Left ventricle myocardium inferior (tissue), 1 donor: ENCODE measurements at places on chromosomes 3 and 15.
A peak's percentile ranks its signal among the peaks of the same experiment; 100 is the strongest.

DNA sequence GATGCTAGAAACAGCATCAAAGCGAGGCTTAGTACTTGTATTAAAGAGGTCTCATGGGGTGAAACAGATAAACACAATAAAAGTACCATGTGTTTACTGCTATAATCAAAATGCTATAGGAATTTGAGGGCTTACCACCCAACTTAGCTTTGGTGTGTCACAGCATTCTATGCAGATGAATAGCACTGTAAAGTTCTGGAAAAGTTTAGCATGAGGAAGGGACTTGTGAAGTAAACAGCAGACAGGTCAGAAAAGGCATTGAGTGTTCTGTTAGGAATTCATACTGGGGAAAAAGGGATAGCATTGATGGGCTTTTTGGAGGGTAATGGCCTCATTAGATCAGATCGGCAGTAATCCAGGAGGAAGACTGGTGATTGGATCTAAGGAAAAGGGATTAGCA, 505.3 kb downstream of the NLGN1 start:
- no peak for DNase-seq

- no peak for DNase-seq
Observed at GRCh38 chr3:58403513-58404109, 30.0 kb downstream of the PDHB start.

- DNase-seq: no peak
Observed at GRCh38 chr3:11661827-11662226, 18.1 kb upstream of the VGLL4 start.

DNA sequence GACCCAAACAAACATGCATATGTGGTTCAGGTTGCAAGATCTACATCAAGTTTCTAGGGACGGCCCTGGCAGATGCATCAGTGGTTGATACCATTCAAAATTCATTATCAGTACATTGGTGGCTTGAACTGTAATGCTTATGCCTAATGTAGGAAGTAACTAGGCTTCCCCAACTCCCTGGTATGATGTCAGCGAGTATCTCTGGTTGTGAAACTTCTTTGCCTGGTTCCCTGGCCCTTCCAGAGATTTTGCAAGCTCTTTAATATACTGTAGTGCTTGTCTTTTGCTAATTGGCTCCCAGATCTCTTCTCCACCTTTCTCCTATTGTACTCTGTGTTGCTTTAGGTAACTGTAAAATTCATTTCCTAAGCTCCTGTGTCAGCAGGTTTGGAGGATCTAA, 114.8 kb upstream of the RARB start:
- DNase-seq: no peak

DNA sequence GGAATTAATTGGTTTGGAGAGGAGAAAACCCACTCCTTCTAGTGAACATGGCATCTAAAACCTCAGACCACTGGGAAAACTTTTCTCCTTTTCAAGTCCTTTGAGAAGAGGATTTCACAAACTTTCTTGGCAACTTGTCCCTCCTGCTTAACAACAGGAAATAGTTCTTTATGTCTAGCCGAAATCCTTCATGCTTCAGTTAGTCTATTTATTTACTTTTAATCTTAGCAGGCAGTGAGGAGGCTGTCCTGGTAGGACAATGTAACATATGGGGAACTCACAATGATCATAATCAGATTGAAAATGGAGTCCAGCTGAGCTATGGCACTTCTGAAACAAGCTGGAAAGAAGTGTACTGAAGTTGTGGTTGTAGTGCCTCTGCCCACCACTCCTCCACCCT, 50.6 kb downstream of the KY start:
- no peak for DNase-seq

- no peak for DNase-seq
Observed at GRCh38 chr15:45265506-45265905, 13.5 kb downstream of the SLC28A2 start.

DNA sequence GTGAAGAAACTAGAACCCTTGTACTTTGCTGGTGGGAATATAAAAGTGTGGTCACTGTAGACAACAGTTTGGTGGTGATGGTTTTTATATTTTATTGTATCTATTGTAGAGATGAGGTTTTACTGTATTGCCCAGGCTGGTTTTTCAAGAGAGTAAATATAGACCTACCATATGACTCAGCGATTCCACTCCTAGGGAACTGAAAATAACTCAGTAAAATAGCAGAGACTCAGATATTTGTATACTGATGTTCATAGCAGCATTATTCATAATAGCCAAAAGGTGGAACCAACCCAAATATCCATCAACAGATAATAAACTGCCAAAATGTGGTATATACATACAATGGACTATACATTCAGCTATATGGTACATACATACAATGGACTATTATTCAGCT, 68.8 kb upstream of the IL12A start:
- no peak for DNase-seq

DNA sequence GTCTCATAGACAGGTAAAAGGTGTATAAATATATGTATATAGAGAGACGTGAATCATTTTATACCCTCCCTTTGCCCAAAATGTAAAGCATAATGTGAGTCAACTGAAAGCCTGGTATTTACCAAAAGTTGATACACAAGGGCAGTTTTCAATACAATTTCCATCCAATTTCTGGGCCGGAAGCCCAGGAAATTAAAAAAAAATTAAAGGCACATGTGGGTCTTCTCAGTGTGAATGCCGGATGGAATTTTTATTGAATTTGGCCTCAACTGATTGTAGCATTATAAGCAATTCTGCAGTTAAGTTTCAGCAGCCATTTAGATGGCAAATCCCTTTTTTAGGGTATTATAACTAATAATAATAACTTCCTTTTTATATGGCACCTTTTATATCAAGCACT, 3.3 kb upstream of the CNTN3 start:
- DNase-seq: no peak

DNA sequence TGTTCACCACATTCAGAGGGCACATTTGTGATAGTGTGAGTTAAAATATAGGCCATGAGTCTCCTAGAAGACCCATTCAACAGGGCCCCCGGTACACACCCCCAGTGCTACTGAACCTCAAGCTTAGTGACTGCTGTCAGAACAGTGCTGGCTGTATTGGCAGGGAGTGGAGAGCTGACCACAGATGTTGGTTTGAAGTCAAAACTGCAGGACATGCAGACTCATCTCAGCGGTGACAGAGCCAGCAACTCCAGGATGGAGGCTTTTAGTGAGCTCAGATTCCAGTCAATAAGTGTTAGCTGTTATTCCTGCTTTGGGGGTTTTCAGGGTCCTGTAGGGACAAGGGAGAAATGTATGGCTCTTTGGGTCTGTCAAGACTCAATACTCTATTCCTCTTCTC, 29.1 kb downstream of the PRR20G start:
- no peak for DNase-seq

DNA sequence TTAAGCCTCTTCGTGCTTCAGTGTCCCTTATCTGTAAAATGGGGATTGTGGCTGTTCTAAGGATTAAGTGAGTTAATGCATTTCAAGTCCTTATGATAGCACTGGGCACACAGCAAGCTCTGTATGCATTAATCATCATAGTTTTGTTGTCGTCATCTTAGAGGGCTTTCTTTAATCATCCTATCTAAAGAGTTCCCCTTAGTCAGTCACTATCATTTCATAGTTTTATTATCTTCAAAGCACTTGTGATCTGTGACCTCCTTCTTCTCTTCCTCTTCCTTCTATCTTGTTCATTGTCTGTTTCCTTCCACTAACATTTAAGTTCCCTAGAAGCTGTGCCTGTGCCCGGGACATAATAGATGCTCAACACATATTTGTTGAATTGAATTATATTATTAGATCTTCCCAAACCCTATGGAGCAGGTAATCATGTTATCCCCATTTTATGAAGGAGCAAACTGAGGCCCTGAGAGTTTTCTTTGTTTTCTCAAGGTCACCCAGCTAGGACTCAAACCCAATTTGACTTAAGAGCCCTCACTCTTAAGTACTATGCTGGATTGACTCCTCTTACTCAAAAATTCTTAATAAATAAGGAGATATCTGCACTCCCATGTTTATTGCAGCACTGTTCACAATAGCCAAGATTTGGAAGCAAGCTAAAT, 24.1 kb downstream of the DUOX2 start:
- no peak for DNase-seq

- no peak for DNase-seq
Observed at GRCh38 chr3:32820971-32821685, 3.3 kb downstream of the TRIM71 start.

GRCh38 chr3:18439281-18439680, 14.1 kb upstream of the SATB1 start:
- no peak for DNase-seq

DNA sequence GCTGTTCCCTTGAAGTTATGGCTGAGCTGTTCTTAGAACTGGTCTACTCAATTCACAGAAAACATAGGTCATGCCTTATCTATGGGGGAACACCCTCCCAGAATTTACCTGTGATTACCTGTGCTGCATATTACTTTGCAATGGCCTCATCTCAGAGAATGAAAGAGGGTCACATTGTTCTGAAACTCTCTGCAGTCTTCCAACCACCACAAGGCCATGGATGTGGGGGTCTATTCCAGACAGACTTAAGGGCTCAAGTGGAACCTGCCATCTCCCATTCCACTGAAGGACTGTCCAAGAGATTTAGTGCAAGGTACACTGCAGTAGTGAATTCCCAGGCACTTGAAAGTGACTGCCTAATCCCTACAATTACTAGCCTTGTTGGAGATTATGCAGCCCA, 40.1 kb upstream of the RASA2 start:
- no peak for DNase-seq

DNA sequence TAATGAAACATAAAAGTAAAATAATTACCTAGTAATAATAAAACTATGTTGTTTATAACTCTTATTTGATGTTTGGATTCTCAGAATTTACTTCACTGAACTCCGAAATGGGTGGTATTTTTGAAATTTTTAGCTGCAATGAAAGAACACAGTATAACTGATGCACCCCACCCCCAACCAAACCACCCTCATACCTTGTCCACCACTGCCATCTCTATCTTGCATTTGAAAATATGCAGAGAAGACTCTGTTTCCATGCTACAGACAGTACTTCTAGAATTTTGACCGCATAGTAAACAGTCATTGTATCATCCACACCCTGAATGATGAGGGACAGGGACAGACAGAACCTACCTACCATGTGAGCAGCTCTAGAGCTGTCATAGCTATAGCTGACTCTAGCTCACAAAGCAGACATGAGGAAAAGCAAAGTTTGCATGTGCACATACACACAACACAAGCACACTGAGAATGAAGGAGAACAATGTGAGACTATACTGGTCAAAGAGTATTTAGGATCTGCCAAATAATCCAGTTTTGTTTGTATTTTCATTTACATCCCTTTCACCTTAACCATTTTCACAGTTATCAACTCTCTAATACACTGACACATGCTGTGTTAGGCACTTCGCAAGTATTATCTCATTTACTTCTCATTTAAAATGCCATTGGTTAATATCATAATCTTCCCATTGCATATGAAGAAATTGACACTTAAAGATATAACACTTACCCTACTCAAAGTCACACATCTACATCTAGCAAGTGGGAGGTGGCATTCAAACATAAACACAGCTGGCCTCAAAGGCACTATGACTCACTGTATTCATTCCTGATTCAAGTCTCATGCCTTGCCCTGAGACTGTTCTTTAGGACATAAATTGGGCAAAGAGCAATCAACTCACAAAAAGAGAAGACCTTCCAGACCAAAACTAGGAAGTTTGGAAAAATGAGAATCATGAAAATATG, 1014.7 kb upstream of the CFAP20DC start:
- no peak for DNase-seq

DNA sequence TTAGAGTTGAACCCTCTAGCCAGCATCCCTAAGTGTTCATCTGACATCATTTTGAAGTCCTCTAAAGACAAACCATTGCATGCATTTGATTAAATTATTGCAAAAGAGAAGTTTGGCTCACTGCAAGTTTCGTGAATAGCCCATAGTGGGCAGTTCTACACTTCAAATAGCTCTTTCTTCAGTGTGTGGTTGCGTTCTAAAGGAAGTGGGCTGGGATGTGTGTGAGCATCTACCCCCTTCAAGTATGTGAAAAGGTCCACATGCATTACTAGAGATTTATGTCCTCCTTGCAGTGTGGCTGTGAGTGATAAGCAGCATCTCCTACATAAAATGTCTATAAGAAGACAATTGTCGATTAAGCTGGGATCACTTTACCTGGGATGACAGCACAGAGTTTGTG, 54.6 kb downstream of the SST start:
- DNase-seq: no peak

DNA sequence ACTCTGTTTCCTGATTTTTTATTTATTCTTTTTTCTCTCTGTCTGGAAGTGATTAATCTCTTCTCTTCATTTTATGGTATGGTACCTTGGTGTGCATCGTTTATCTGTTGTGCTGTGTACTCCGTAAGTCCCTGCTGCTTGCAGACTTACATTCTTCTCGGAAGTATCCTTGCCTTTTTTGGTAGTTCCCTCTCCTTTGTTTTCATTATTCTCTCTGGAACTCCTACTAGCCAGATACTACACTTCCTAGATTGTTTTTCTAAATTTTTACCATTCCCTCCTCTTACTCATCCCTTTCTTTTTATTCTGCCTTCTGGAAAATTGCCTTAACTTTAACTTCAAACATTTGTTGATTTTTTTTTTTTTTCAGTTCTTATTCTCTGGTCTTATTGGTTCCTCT, 27.2 kb downstream of the PIK3CA start:
- no peak for DNase-seq

DNA sequence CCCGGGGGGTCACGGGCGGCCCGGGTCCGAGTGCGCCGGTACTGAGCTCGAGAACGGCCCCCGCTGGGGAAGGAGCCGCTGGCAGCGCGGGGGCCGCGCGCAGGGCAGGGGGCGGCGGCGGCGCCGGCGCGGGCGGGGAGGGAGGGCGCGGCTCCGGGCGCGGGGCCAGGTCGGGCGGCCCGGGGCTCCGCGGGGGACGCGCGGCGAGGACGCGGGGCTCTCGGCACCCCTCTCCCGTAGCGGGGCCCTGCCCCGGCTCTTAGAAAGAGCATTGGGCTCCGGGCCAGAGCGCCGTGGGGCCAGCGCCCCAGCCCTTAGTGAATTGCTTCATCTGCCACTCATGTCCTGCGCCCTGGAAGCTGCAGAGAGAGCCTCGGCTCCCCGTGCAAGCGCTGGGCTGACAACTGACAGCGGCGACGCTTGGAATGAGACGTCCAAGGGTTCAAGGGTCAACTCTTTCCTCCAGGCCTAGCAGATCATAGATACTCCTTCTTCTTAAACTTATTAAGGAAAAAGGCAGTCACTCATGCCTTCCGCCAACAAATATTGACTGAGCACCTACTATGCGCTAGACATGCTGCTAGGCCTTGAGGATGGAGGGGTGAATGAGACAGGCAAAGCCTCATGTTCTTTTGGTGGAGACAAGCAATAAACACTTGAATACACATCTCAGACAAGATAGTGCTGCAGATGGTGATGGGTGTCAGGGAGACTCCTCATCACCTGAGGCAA, 140.8 kb downstream of the SMAD6 start:
- DNase-seq: peak; percentile 80

DNA sequence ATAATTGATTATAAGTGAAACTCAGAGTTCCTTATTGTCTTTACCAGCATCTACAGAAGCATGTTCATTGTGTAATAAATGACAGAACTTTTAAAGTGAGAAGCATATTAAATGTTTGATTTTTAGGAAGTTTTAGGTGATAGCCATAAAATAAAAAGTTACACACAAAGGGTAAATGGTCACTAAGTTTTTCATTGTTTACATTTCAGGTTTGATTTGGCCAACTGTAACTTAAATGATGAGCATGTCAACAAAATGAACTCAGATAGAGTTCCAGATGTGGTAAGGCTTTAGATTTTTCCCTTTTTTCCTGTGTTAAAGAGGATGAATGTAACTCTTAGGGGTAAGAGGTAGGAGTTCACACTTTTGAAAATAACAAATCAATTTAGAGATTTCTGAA, 25.9 kb downstream of the NMD3 start:
- DNase-seq: no peak
